G401 (cell line): ENCODE measurements at places on chromosomes 3 and 15. TPM values are rescaled to one million over a fixed set of nuclear protein-coding genes. Genes with fewer than 3 reads are reported as not detected.

Gene ZWILCH
- 34.1 and 49.7 TPM in 2 replicates for total RNA-seq

Gene PLSCR5
- not detected in 2 replicates for total RNA-seq

Gene KLHL24
- total RNA-seq = 21.4 and 26.8 TPM in 2 replicates

Gene TMEM44
- 6.5 and 7.3 TPM in 2 replicates for total RNA-seq

- DNase-seq = no peak
Observed at GRCh38 chr15:68204361-68204760, 771 bp downstream of the CALML4 start.

GRCh38 chr3:96994988-96995387, 180.6 kb downstream of the EPHA6 start:
- no peak for DNase-seq

DNA sequence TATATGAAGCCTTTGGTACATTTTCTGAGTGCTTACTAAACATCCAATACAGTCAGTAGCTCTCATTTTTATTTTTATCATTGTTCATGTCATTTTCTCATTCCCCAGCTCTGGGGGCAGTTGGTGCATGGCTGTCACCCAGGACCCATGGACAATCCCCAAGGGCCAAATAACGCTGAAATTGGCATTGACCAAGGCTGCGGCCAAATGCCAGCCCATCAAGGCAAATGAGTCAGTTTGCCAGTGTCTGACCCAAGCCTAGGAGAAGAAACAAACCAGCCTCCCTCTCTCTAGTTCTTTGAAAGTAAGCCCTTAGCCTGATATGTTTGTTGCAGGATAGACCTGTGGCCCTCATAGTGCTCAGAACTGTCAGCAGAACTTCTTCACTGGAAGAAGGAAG, 219.2 kb downstream of the THSD4 start:
- DNase-seq = no peak

DNA sequence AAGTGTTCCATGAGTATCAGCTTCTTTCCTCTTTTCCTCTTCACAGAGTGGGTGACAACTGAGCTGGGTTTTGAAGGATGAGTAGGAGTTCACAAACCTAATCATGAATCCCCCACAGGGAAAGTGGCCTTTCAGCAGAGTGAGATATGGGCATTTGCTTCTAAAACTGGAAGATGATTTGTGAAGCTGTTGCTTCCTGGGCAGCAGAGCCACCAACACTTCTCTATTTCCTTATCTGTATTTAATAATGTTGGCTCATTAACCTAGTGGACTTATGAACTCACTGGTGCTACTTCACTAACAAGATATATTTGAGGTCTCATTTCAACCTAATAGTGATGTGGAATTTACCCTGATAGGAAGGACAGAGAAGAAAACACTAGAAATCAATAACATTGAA, 152.8 kb downstream of the SYNPR start:
- DNase-seq = no peak

GRCh38 chr15:60394689-60395097, 3.1 kb downstream of the ANXA2 start:
- no peak for DNase-seq

GRCh38 chr3:153003862-153004261, 158.2 kb upstream of the RAP2B start:
- DNase-seq = no peak

- DNase-seq = no peak
Observed at GRCh38 chr15:94532226-94532625, 300.9 kb downstream of the MCTP2 start.

DNA sequence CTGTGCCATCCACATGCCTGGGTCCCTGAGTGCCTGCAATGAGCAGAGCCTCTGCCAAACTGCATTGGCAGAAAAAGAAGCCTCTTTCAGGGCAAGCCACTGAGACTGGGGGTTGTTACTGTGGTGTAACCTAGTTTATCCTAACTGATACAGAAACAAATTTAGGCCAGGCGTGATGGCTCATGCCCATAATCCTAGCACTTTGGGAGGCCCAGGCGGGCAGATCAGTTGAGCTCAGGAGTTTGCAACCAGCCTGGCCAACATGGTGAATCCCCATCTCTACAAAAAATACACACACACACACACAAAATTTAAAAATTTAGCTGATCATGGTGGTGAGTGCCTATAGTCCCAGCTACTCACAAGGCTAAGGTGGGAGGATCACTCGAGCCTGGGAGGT, 221.6 kb downstream of the TBC1D2B start:
- DNase-seq = no peak

GRCh38 chr3:99938270-99938911, 120.7 kb downstream of the CMSS1 start:
- no peak for DNase-seq

- DNase-seq = no peak
Observed at GRCh38 chr3:45170096-45170495, 23.9 kb upstream of the CDCP1 start.
